ENCODE measurements at places on chromosomes 3 and 15.

GRCh38 chr3:148205977-148206376, 491.7 kb upstream of the AGTR1 start:
- DNase-seq = no peak

DNA sequence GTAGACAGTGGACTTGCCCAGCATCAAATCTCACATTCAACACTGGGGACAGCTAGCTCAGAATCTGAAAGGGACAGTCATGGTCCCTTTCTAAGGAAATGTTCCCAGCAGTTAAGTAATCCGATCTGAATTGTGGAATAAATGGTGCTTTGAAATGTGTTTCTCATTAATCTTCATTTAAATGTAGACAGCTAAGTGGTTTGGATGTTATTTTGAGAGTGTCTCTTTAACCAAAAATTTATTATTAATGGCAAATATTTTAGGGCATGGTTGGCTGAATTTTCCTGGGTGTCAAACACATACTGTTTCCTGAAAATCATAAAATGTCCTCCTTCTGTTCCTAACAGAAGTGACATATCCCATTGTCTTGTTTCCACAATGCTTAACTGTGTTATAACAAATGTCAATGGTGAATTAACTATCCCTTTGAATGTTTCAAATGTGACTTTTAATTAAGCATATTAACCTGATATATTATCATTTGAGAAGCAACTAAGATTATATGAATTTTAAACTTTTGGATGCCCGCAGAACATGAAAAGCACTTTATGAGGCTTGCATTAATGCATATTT, 210.8 kb downstream of the CHST2 start:
- DNase-seq = no peak

- no peak for DNase-seq
Measured at GRCh38 chr3:12196684-12197083, 38.0 kb upstream of the TIMP4 start.

- no peak for DNase-seq
Measured at GRCh38 chr3:53716998-53717397, 129.2 kb downstream of the CHDH start.

All from esophagus squamous epithelium (tissue), 5 donors.